ENCODE measurements at places on chromosomes 4 and X.

- DNase-seq = no peak
Measured at GRCh38 chrX:123263270-123263669, 79.2 kb downstream of the GRIA3 start.

DNA sequence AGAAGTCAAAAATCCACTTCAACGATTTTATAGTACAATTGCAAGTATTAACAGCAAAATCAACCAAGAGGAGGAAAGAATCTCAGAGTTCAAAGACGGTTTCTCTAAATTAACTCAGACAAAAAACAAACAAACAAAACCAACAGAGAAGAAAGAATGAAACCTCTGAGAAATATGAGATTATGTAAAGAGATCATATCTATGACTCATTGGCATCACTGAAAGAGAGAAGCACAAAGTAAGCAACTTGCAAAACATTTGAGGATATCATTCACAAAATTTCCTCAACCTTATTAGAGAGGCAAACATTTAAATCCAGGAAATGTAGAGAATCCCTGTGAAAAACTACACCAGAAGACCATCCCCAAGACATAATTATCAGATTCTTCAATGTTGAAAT, 370.4 kb downstream of the INPP4B start:
- no peak for DNase-seq

DNA sequence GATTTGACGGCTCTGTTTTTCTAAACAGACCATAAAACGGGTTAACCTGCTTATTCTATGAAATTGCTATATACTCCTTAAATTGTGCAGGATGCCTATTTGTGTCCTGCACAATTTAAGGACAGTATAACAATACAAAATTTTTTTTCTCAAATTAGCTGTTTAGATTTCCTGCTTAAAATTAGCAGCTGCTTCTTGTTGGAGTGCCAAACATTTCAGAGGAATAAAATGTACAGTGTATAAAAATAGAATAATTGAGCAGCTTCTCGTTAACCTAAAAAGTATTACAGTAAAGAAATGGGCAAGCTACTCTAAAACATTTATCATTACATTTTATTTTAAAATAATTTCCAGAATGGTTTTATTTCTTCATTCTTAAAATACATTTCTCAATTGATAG, 100.5 kb downstream of the PPA2 start:
- no peak for DNase-seq

- DNase-seq = no peak
Measured at GRCh38 chrX:22296871-22297270, 24.2 kb downstream of the CBLL2 start.

- DNase-seq = no peak
Measured at GRCh38 chrX:18855919-18856644, 127.8 kb downstream of the PHKA2 start.

GRCh38 chr4:146051223-146051622, 112.6 kb upstream of the ZNF827 start:
- DNase-seq = no peak

- DNase-seq = no peak
Measured at GRCh38 chr4:189291939-189292338, 648.7 kb upstream of the FRG1 start.

GRCh38 chrX:33053001-33053400, 158.3 kb downstream of the DMD start:
- no peak for DNase-seq

DNA sequence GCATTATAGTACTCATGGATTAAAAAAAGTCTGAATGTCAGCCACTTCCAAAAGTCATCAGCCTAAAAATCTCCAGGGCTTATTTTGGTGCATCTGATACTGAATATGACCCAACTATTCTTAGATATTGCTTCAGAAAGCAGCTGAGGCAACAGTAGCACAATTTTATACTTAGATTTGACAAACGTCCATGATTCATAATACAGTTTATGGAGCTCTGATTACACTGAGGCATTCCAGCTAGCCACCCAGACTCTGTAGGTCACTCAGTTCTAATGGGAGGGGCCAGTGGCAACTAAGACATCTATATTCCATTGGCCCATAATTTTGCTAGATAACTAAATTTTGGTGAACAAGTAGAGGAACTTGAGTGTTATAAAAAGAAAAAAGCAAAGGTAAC, 10.3 kb downstream of the SPATA4 start:
- no peak for DNase-seq

- DNase-seq = no peak
Measured at GRCh38 chrX:39427492-39427891, 626.2 kb downstream of the MID1IP1 start.

GRCh38 chr4:166680796-166681195, 553.5 kb downstream of the SPOCK3 start:
- no peak for DNase-seq

- DNase-seq = no peak
Measured at GRCh38 chrX:120759685-120760084, 116.0 kb downstream of the CT47B1 start.

DNA sequence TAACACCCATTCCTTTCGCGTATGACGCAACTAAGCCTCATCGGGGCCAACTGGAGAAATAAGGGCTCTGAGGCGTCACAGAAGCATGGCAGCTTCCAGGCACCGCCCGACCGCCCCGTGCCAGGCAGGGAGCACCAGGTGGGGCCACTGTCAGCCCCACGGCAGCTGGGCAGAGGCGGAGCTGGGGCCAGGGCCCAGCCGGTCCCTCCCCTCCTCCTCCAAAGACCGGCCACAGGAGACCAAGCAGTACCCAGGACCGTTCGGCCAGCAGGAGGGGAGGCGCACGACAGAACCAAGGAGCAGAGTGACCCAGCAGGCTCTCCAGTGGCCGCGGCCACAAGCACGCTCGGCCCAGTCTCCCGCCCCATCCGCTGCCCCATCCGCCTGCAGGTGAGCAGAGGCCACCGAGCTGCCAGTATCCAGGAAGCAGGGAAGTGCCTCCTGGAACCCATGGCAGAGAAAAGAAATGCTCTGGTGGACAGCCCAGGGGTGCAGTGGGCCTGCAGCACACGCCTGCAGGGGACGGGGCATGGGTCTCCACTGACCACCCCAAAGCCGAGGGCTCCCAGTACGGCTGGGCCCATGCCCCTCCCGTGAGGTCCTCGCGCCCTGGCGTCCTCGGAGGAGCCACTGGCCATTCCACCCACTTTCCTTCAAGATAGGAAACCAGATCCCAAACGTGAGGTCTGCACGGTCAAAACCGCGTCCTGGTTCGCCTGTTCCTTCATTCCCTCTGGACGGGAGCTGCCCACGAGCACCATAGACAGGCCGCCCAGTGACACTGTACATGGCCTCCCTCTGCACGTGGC, 9.6 kb downstream of the CTBP1 start:
- DNase-seq = no peak

DNA sequence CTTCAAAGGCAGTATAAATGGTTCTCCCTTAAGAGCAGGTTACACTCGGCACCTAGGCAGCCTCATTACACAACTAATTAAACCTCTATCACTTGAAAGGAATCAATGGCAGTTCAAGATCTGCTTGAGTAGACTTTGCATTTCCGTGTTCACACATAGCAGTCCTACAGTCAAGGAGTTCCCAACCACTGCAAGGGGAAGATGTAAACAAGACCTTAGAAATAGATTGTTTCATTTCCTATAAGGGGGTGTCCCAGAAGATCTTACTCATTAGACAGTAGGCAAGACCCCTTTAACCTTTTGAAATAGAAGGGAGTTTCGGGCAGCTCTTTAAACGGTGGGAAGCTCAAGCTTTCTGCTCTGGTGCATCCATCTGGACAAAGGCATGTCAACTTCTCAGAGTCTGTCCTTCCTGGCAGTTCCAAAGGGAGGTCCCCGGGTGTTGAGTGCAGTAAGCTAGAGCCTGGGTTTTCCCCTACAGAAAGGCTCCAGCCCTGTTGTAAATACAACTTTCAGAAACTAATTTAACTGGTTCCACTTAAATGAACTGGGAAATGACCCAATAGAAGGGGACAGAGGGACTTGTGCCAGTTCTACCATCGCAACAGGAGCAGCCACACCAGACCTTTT, 150.8 kb downstream of the RBMX2 start:
- no peak for DNase-seq

DNA sequence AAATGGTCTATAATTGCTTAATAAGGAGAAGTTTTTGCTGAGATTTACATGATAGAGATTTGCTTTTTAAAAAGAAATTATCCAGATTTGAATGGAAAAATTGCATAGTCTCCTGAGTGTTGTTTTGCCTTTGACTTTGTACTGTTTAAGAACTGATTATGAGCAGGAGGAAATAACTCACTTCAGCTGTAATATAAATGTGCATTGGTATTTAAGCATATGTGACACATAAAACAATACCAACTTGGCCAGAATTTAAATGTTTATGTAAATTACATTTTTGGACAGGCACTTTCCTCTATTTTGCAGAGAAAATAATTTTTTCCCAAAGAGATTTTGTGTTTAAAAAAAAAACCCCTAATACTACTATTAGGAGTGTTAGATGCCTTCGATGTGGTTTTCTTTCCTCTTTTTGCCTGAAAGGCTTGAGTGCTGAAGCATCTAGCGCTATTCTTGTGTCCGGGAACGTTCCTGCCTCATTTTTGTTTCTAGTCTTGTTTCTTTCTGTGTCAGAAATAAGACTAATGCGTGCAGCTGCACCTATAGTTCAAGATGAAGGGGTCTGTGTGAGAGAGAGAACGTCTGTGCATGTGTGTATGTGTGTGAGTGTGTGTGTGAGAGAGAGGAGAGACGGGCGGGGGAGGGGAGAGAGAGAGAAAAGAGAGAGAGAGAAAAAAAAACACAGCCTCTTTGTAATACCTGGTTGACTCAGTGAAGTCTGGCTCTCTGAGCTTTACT, 60.8 kb downstream of the TBL1X start:
- DNase-seq = no peak

DNA sequence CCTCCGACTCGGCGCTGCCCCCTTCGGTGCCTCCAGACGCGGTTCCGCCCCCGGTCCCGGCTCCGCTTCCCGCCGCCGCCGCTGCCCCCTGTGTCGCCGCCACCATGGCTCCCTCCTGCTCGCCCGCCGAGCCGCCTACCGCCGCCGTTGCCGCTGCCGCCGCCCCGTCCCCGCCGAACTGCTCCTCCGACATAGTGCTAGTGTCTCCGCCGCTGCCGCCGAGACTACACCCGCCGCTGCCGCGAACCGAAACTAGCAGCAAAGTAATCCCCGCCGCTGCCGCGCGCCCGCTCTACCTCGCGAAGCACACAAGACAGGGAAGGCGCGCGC, 340 bp downstream of the HNRNPD start:
- DNase-seq = no peak

DNA sequence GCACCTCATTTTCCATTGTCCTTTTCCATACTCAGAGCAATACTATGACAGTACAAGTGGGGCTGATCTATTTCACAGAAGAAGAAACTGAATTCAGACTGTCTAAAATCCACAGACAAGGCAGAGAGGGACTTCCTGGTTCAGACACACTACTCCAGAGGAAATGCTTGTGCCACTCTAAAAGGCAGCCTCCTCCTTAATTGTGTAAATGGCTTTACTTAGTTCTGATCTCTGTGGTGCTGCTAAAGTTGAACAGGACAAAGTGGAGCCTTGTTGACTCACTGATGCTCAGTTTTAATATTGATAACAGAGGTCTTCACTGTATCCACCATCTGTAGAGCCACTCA, 122.4 kb downstream of the KIT start:
- DNase-seq = no peak

- no peak for DNase-seq
Measured at GRCh38 chrX:71958281-71958675, 47.6 kb downstream of the NHSL2 start.

DNA sequence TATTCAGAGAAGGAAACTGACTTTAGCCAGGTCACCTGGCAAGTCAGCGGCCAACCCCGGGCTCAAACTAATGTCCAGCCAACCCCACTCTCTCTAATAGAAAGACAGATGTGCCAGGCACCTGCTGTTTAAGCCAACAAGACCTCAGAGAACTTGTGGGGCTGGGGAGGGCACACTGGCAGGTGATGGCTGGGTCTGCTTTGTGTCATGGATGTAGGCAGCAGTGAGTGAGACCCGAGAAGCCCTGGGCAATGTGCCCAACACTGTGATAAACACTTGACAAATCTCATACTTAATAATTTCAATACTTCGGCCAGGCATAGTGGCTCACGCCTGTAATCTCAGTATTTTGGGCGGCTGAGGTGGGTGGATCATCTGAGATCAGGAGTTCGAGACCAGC, 9.0 kb upstream of the CD99L2 start:
- DNase-seq = no peak

DNA sequence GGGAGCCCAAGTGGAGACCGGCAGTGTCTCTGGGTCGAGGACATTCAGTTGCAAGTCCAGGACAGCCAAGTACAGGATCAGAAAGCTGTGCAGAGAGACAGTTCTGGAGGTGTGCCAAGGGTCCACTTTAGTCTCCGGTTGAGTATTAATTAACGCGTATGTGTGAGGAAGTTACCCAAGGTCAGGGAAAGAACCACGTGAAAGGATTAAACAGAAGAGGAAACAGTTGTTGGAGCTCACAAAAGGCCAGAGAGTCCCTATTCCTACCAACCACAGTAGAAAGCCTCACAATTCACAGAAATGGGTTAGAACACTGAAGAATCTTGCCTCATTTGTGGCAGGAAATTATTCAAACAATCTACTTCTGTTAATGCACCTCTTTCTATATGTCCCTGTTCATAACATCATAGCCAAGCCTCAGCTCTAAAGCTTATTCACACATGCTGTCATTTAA, 17.9 kb upstream of the NSUN7 start:
- no peak for DNase-seq

DNA sequence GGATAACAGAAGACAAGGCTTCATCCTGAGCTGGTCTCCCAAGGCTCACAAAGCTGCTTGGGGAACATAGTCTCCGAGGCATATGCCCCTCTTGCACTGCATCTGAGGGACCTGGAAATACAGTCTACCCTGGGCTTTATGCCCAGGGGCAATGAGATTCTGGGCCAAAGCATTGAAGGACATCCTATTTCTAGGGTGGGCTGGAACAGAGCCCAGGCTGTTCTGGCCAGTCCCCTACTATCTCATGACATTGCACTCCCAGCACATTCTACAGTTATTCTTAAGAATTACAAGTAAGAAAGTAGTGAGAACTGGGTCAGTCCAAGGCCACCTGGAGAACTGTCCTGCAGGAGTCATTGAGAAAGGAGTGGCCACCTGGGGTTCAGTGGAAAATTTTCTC, 107.6 kb downstream of the USP46 start:
- DNase-seq = no peak

DNA sequence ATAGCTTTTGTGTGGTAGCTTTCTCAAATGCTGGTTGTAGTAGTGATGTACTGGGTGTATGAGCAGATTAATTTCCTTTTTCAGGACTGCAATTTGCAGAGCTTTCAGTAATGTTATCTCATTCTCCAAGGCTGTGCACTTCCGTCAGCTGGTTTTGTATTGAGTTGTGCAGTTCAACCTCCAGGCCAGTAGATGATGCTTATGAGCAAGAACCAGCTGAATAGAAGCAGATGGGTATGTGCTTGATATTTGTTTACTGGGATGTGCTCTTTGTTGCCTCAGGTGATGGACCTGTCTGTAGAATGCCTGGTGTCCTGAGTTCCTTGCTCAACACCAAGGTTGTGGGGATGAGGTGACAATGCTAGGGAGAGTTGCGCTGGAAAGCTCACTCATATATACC, 462.8 kb downstream of the PCDH18 start:
- DNase-seq = no peak

- DNase-seq = no peak
Measured at GRCh38 chrX:20312018-20312417, 45.3 kb upstream of the RPS6KA3 start.
